Activated B cell treated with CpG ODN at 0.5 μM for 24 hours (primary cell): ENCODE measurements at places on chromosomes 1 and 21. TPM values are rescaled to one million over a fixed set of nuclear protein-coding genes. Genes with fewer than 3 reads are reported as not detected.

SLC45A1 gene
- 0.33 and 0.34 TPM in 2 replicates for total RNA-seq

DNA sequence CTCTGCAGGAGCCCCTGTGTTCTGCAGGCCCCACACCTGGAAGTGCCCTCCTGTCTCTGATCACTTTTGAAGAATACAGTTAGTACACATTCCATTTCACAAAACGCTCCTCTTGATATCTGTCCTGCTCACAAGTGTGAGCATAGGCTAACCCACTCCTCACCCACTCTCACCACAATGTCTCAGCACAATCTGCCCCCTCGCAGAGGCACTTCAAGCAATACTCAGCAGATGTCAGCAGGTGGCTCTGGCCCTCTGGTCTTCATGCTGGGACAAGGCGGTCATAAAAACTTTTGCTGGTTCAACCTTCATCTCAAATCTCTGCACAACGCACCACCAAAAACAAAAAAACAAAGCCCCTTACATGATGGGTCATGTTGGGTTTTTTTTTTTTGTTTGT is 671.2 kb downstream of the MATN1 start:
- DNase-seq = no peak

DNA sequence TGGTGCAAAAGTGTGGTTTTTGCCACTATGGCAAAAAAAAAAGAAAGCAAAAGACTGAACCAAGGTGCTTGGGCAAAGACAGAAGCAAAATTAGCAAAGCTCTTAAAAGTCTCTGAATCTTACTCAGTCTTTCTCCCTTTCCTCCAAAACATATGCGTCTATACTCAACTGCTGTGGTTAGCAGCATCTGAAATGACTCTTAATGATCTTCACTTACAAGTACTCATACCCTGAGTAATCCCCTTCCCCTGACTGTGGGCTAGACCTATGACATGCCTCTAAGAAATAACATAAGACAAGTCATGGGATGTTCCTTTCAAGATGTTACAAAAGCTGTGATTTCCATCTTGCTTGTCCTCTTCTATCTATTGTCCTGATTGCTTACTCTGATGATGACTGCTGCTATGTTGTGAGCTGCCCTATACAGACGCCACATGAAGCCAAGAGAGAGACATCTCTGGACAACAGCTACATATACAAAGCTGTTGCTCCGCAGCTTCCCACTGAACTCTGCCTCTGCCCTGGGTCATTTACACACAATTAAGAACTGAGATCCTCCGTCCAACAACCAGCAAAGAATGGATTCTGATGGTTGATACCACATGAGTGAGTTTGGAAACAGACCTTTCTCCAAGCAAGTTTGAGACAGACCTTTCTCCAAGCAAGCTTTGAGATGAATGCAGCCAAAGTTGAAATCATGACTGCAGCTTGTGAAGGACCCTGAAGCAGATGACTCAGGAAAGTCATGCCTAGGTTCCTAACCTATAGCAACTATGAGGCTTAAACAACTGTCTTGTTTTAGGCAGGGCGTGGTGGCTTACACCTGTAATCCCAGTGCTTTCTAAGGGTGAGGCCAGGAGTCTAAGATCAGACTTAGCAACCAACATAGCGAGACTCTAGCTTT is 55.2 kb downstream of the PUM1 start:
- DNase-seq = no peak

DNA sequence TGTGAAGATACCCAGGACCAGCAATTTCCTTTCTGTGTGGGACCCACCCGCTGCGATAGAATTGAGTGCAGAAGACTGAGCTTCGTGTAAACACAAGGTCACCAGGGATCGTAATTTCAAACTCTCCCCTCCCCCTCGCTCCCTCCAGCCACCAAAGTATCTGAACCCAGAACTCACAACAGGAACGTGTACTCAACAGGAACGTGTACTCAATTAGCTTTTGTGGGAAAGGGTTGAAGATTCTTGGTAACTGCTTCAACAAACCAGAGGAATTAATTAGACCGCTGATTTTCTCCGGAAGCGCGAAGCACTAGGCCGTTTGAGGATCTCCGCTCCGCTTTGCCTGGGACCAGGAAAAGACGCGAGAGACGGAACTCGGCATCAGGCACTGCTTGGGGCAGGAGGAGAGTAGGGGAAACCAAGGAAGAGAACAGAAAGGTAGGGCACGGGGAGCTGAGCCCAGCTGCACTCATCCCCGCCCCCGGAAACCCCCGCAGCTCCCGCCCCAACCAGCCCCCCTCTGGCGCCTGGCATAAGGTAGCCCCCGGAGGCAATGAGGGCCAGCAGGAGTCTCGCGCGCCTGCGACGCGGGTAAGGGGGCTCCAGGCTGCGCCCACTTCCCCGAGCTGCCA is 453 bp downstream of the DRAM2 start:
- no peak for DNase-seq
